ENCODE measurements at places on chromosomes 4 and X.

DNA sequence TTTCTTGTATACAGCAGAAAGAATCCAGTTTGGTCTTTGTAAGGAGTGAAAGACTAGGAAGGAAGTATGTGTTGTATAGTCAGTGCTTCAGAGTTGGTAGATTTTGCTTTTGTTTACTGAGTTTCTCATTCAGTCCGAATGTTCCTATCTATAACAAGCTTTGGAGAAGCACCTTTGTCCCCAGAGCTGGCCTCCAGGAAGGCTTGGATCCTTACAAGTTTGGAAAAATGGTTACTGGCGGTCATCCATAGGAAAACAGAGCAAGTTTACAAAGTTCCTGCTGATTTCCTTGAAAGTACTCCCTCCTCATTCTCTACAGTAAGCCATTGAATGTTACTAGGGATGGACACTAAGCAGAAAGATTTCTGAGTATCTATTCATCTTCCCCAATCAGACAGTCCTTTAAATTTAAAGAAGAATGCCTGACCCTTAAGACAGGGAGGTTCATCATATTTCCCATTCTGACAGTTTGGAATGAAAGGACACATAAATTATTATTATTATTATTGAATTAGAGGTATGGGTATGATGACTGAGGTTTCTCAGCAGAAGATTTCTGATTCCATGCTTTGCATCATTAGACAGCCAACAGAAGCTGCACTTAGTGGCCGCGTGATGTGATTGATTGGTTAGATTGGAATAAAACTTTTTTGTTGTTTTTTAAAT is 35.8 kb downstream of the FAT4 start:
- no peak for DNase-seq

- no peak for DNase-seq
Observed at GRCh38 chrX:137847376-137847775, 281.4 kb downstream of the ZIC3 start.

DNA sequence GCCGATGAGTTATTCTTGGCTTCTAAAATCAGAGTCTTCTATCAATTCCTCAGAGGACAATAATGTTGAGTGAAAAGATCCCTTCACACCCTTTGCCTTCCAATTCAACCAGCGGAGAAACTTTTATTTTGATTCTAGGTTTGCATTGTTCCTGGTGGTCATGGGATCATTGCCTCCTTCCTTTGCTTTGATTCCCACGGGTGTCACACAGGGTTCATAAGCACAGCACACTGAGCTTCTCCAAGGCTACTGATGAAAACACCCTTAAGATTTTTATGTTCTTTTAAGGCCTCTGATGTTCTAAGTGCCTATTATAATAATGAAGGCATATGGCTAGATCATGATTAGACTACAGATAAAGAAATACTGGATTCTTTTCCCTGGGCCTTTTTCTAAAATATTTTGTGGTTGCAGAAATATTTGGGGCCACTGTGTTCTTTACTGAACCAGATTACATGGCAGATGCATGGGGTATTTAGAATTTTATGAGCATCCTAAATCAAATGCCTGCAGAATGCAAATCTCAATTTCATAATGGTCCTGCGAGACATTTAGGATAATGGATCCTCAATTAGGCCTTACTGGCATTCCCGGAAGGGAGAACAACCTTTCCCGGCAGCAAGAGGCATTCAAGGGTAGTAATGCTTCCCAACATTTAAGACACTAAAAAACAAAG is 43.9 kb upstream of the FGFBP2 start:
- DNase-seq = no peak

GRCh38 chr4:114598191-114599121 is at the start of gene UGT8:
Gene UGT8, plus strand, starts transcription at chr4:114598807. Its CDS starts 24,074 bp downstream, at chr4:114622881.
- peak; percentile 17 for DNase-seq

GRCh38 chr4:170079981-170080380 is 9.8 kb downstream of the AADAT start:
- DNase-seq = no peak

DNA sequence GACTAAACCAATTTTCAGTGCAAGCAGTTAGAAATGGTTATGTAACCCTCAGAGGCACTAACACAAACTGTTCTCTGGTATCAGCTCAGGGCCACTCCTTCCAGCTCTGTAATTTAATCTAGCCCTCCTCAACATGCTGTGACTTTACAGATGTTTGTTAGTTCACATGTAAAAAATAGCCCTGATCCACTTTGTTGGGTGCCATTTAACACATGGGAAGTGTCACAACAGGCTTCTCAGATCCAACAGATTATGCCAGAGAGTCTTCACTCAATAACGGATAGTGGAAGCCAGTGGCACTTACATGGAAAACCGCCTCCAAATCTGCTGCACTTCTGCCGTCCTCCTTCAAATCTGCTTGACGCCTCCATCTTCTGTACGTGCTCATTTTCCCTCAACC is 51.6 kb downstream of the ATP8A1 start:
- DNase-seq = no peak

GRCh38 chrX:39196192-39197102 is 395.2 kb downstream of the MID1IP1 start:
- DNase-seq = peak; percentile 76

- no peak for DNase-seq
Observed at GRCh38 chrX:1178580-1179057, 33.8 kb downstream of the CRLF2 start.

DNA sequence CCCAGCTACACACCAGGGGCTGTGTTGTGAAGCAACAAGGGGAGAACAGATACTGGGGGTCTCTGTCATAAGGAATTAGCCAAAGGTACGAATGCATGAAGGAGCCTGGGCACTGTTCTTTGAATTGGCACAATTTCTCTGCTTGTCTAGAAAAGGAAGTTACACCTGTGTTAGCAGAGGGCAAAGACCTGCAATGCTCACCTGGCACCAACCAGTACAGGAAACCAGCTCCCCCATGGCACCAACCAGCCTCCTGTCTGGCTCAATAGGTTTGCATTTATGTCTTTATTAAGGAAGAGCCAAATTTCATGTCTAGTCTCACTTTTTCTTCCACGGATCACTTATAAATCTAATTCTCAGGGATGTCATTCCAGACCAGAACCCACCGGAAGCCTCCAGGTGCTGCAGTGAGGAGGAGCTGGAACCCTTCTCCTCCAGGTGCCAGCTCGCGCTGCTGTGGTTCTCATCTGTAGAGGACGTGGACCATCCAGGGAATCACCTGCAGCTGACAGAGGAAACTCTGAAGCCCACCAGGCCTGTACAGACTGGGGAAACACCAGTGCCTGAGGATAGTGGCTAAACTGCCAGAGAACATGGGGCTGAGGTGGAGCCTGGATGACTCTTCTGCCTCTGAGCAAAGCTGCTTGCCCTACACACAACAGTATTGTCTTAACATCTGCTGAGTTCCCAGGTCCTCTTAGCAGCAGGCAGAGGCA is 113.4 kb upstream of the TRIM2 start:
- DNase-seq = no peak

GRCh38 chr4:40227284-40227683 is 30.5 kb downstream of the RHOH start:
- DNase-seq = peak; percentile 89

- DNase-seq = no peak
Observed at GRCh38 chr4:184722798-184723197, 11.1 kb downstream of the CENPU start.

- DNase-seq = no peak
Observed at GRCh38 chrX:2632533-2633504, 58.3 kb upstream of the CD99 start.

- peak; percentile 42 for DNase-seq
Observed at GRCh38 chr4:98473046-98473445, 185.4 kb downstream of the TSPAN5 start.

DNA sequence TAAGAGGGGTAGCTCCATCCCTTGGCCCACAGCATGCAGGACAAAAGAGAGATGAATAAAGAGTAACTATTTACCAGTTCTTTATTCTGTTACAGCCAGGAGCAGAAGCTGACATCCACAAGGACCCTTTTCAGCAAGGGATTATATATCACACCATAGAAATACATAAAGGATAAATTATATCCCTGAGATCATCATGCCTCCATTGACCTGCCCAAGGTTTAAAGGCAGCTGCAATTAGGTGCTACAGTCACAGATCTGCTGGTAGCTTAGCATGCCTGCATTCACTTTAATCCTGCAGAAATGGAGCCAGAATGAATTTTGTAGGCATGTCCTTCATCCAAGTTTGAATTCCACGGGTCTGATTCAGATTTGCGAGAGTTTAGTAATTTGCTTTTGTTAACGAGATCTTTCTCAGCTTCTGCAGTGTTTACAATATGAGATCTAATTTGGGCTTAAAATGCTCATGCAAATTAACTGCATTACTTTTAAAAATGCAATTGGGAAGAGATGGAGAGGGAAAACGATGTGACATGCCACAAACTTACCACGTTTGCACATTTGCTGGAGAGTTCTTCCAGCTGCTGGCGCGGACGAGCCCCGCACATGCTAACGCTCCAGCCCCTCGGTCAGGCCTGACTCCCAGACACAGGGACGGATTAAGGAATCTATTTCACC is 327.0 kb upstream of the NOCT start:
- DNase-seq = no peak

- no peak for DNase-seq
Observed at GRCh38 chr4:108080747-108081146, 88.0 kb downstream of the LEF1 start.

DNA sequence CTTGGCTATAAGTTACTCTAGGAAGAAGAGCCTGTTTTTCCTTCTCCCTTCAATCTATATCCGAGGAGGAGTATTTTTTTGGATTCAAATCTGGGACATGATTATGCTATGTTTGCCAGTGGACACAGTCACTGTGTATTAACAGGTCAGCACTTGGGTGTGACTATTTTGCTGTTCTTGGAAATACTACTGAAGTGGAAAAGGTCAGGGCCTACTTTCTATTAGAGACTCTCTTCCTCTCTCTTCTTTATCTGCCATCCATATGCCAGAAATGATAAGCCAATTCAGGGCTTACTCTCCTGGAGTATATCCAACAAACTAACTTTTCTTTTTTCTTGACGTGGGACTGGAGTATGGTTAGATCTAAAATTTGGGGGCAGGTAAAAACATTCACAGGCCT is 40.5 kb downstream of the MID1IP1 start:
- no peak for DNase-seq

DNA sequence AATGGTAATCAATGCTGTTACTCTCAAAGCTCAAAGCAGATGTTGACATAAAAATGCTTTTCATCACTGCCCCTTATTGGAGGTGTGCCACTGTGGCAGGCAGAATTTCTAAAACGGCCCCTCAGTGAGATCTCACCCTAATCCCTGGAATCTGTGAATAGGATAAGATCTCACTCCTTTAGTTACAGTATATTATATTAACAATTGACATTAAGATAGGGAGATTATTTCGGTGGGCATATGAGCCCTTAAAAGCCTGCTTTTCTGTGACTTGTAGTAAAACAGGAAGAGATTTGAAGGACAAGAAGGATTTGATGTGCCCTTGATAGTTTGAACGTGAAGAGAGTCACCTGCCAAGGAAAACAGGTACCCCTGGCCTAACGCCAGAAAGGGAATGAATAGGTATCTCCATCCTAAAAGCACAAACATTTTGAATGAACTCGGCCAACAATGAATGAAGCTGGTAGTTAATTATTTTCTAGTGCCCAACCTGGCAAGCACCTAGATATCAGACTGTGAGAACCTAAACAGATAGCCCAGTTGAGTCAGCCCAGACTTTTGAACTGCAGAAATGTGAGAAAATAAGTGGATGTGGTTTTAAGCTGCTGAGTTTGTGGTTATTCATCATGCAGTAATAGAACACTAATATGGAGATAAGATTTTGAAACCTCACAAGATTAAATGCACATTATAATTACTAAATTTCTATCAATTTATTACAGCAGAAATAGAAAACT is 881.6 kb downstream of the PCDH18 start:
- DNase-seq = no peak

GRCh38 chrX:18424482-18425198 is 768 bp upstream of the CDKL5 start:
- DNase-seq = peak; percentile 4

DNA sequence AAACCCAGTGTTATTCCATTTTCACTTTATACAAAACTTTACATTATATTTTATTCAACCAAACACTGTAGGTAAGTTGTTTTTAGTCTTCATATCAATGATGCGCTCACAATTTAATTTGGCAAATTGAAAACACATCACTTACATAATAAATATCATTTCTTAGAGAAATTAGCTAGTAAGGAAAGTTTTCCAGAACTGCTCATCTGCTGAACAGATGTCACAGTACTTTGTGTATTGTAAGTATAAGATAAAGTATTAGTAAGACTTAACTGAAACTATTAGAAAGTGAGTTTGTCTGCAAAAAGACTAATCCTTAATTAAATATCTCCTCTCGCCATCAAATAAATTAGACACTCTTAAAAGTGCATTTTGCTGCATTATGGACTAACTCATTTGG is 108.7 kb upstream of the PACRGL start:
- DNase-seq = no peak

- no peak for DNase-seq
Observed at GRCh38 chrX:110015032-110015431, 12.1 kb downstream of the TMEM164 start.

DNA sequence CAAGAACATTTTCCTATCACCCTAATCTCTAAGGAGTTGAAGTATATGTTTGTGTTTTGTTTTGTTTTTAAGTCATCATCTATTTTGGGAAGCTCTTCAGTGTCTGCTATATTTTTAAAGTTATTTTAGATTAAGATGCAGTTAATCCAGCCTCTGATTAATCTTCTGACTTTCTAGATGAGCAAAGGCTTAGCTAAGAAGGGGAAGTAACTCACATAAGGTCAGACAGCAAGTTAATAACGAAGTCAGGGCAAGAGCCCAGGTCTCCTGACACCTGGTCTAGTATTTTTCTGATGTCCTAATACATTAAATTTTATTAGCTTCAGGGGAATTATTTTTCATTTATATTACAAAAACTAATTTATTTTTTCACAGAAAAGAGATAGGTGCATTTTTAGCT is 168.5 kb downstream of the SOWAHB start:
- DNase-seq = no peak

GRCh38 chrX:57417827-57418226 is 131.3 kb downstream of the FAAH2 start:
- DNase-seq = no peak

DNA sequence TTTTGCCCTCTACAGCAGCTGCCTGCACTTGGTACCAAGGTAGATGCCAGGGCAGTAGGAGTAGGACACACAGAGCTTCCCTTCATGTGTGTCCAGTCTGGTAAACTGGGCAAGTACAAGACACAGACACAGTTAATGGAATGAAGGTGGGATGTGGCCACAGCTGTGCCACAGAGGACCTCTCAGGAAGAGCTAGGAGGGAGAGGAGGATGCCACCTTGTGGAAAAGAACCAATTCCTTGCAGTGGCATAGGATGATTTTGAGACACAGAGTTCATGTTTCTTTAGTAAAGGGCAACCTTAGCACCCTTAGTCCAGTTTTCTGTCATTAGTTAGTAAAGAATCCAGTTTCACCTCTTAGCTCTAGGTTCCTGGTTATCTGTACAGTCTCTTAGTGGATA is 36.3 kb upstream of the TBC1D14 start:
- no peak for DNase-seq

DNA sequence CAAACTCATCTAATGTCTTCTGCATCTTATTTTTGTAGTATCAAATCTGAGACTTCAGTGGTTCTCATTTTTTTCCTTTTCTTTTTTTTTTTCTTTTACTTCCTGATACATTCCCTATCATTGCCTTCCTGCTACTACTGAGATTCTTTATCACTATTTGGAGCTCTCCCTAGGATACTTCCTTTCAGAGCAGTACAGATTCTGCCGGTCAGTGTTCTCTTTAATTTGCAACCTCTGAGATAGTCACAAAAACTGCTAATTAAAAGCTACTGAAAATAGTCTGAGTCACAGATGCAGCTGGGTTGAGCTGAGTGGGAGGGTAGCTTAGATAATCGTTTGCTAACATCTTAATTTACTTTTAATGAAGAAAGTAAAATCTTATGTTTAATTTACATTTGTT is 1279.7 kb downstream of the ARAP2 start:
- DNase-seq = no peak
